ENCODE measurements at places on chromosomes 3 and 15. TPM values are rescaled to one million over a fixed set of nuclear protein-coding genes. Genes with fewer than 3 reads are reported as not detected.

GRCh38 chr3:66115858-66116654, 77.3 kb upstream of the MAGI1 start:
- ATAC-seq, result peak; percentile 58

DNA sequence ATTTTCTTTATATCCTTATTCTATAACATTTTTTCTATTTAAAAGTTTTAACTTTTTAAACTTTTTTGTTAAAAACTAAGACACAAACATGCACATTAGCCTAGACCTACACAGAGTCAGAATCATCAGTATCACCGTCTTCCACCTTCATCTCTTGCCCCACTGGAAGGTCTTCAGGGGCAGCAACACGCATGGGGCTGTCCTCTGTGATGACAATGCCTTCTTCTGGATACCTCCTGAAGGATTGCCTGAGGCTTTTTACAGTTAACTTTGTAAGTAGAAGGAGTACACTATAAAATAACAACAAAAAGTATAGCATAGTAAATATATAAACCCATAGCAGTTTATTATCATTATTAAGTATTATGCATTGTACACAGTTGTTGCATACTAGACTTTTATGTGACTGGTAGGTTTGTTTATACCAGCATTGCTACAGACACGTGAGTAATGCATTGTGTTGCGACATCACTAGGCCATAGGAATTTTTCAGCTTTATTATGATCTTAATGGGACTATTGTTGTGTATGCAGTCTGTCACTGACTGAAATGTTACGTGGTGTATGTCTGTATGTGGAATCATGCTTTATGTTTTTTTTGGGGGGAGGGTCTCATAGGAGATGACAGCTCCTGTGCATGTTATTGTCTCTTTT, 18.2 kb downstream of the ATP1B3 start:
- ATAC-seq, result peak; percentile 89

DNA sequence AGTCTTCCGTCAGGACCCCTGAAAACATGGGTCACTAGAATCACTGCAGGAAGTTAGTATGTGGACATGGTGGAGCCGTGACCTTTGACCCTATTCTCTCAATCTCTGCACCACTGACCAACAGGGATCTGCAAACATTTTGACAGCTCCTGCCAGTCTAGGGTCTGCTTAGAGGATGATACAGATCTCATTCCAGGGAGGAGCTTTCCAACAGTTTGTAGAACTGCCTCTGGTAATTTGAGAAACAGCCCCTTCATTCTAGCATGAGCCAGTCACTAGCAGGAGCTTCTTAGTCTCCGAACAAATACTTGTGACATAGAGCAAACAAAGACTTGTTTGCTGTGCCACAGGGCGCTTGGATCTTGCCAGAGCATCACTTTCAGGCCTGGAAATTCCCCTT, 270.3 kb upstream of the CFAP20DC start:
- ATAC-seq, result no peak

DNA sequence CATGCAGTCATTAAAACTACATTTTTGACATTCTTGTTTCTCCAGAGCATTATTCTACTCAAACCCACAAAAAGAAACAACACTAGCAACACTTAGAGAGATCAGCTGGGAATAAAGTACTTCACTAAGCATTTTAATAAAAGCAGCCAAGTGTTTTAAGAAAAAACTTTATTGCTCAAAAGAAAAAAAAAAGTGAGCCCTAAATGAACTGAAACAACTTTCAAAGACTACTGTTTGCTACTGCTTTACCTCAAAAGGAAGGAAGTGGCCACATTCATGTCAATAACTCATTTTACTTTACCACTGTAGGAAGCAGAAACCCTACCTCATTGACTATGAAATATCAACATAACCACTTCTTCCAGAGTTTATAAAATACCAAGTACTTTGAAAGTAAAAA, 91.3 kb downstream of the UACA start:
- no peak for ATAC-seq

DNA sequence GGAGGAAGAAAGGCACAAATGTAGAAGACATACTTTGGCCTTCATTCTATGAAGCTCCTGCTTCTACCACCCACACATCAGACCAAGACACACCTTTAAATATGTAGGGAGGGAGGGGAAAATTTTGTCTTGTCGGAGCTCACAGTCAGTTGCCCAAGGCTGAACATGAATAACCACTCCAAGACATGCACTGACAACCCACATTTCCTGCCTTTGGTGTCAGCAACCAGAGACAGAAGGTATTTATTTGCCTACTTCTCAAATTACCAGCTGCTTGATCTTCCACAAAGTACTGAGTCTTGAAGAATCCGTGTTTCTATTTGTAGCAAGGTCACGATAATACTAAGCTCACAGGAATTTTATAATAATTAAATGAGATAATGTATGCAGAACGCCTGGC, 169.7 kb downstream of the KCNMB2 start:
- peak; percentile 93 for ATAC-seq

- ATAC-seq, result no peak
Observed at GRCh38 chr3:157268026-157268425, 108.1 kb upstream of the CCNL1 start.

- peak; percentile 38 for ATAC-seq
Observed at GRCh38 chr3:111080413-111080812, 8.8 kb downstream of the NECTIN3 start.

The IQGAP1 gene
- total RNA-seq, result 157 TPM

The CCR3 gene
- total RNA-seq, result not detected

- ATAC-seq, result no peak
Observed at GRCh38 chr15:33071451-33071850, 123.1 kb downstream of the FMN1 start.

GRCh38 chr15:44711743-44712345, 527 bp downstream of the B2M start:
- peak; percentile 43 for ATAC-seq

The CEMIP gene
- total RNA-seq, result 17.3 TPM

The PATL2 gene
- total RNA-seq, result 1.2 TPM

GRCh38 chr3:141421186-141421585, 52.9 kb downstream of the ZBTB38 start:
- ATAC-seq, result no peak

- peak; percentile 35 for ATAC-seq
Observed at GRCh38 chr3:158140396-158140795, 30.5 kb downstream of the RSRC1 start.

The STAC gene
- total RNA-seq, result 0.08 TPM

The GOLGA6A gene
- total RNA-seq, result 0.08 TPM

DNA sequence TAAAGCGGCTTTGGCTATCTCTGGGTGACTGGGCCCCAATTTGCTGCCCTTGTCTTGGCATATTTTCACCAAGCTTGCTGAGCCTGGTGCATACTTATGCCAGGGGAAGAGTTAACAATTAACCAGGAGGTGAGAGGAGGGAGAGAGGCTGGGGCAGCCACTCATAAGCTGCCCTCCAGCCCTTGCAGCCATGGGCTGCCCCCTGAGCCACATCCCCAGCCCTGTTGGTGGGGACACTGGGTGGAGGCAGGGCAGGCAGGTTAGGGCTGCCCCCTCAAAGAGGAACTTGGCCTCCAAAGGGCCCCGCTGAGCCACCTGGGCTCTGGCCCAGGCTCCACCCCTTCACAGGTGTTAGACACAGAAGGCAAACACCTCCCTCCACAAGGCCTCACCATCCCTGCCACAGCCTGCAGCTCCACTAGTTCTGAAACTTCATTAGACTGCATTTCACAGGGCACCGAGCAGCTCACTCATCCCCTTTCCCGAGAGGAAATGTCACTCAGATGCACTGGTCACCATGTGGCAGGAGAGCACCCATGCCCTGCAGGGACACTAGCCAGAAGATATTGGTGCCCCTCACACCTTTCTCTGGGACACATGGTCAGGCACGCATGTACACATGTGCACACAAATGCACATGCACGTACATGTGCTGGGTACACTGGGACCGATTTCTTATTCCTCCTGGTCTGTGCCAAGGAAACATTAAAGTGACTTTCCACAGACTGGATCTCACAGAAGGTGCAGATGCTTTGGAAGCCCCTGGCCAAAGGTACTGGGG, 20.2 kb downstream of the AMOTL2 start:
- peak; percentile 7 for ATAC-seq

DNA sequence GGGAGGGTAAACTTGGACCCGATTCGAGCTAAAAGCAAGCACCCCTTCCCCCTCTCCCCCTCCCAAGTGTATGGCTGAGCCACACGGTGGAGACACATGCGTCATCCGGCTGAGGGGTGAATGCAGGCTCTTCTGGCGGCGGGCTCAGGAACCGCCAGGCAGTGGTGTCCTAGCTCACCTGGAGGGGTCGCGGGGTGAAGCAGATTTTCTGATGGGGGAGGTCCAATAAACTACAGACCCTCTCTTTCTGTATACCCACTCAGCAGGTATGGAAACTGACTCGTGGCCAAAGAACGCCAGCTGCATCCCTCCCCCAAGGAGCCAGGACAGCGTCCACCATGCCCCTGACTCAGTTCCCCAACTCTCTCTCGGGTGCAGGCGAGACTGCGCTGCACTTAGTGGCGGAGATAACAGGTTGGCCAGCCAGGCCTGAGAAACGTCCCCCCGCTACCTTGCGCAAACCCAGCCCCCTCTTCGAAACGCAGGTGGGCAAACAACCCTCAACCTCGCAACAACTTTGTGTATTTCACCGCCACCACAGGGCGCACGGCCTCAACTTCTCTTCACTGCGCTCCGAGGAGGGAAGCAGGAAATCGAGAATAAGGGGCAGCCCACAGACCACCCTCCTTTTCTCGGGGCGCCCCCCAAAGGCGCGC, 1.3 kb downstream of the MAGI1 start:
- peak; percentile 49 for ATAC-seq

DNA sequence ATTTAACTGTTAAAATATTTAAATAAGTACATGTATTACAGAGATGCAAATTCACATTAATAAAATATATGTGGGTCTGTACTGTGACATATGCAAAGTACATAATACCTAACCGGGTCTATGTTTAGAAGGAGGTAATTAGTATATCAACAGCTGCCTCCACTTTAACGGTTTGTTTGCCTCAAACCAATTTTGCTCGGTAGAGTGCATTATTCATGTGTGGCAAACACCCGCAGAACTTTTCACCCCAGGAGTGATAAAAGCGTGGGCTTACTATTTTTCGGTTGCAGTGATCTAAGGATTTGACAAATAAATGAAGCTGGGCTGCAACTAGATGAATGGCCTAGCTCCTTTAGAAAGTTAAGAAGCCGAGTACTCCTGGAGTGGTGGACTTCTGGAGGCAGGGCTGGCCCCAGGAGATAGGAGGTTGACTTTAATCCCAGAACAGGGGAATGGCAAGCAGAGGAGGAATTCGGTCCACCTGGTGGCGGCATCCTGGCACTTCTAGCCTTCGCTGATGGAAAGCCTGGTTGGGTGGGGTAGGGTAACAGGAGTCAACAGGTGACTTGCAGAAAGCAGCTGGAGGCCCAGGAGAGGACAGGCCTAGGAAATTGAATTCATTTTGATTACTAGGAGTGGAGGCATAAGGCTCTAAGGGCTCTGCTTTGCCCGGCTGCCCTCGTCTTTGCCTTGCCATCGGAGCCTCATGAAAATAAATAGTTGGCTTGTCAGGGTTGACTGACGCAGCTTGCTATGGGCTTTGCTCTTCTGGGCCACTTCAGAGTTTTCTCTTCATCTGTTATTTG, 2.4 kb downstream of the SLCO3A1 start:
- ATAC-seq, result peak; percentile 63

DNA sequence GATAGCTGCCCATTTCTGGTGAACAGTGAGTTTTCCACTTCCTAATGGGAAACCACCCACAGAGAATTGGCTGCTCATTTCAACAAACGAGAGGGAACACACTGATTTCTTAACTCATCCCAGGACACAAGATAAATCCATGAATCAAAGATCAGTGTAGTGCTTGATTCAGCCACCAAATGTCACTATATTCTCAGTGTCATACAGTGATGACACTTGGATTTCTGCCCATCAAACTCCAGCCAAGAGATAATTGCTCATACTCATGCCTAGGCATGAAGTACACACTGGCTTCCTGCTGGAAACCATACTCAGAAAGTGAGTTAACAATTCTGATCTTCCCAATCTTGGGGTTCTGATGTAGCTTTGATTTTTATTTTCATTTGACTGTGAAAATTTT, 35.4 kb upstream of the GRM7 start:
- no peak for ATAC-seq

The SKOR1 gene
- 0.08 TPM for total RNA-seq

GRCh38 chr15:51053571-51053970, 41.1 kb downstream of the TNFAIP8L3 start:
- ATAC-seq, result no peak

GRCh38 chr3:170962411-170962810, 54.0 kb upstream of the EIF5A2 start:
- no peak for ATAC-seq

GRCh38 chr3:98734306-98734705, 28.8 kb upstream of the ST3GAL6 start:
- ATAC-seq, result no peak

- ATAC-seq, result no peak
Observed at GRCh38 chr3:42693530-42693930, 8.2 kb downstream of the KLHL40 start.

The CELF6 gene
- not detected for total RNA-seq

GRCh38 chr3:65995515-65995914, 43.2 kb downstream of the MAGI1 start:
- ATAC-seq, result no peak

- no peak for ATAC-seq
Observed at GRCh38 chr3:40071683-40072238, 237.7 kb upstream of the EIF1B start.

DNA sequence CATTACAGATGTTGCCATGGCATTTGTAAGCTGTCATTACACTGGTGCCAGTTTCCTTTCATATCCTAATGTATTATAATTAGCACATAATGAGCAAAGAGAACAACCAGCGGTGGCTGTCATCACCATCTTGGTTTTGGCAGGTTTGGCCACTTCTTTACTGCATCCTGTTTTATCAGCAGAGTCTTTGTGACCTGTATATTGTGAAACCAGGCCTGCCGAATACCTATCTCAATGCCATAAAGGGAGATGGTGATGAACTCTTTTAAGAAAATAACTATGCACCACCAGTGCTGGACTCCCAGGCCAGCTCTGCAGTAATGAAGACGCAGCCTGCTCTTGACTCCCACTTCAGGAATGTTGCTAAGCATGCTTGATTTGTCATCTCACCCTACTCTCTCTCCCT, 458.1 kb upstream of the NR2F2 start:
- peak; percentile 45 for ATAC-seq

DNA sequence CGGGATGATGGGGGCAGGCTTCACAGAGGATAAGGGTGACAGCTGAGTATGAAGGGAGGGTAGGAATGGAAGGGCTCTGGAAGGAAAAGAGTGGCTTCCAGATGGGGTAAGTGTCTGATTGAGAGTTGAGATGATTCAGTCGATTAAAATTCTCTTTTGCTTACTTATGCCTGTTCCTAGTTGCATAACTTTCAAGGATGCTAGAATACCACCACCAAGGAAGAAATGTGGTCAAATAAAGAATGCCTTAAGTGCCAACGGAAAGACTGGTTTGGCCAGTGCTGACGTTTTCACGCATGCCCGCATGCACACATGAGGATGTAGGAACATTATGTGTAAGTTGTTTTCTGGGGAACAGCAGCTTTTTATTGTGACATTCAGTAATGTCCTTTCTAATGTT, 263.4 kb upstream of the WNT5A start:
- ATAC-seq, result peak; percentile 84

- ATAC-seq, result no peak
Observed at GRCh38 chr15:97728791-97729190, 231.7 kb upstream of the ARRDC4 start.
